Stimulated activated effector memory CD8-positive, alpha-beta T cell treated with anti-CD3 and anti-CD28 coated beads, Interleukin-12 subunit alpha, Interleukin-12 subunit beta, amount 100 ng/mL, for 72 hours (primary cell): ENCODE measurements at places on chromosomes 6 and 20.

DNA sequence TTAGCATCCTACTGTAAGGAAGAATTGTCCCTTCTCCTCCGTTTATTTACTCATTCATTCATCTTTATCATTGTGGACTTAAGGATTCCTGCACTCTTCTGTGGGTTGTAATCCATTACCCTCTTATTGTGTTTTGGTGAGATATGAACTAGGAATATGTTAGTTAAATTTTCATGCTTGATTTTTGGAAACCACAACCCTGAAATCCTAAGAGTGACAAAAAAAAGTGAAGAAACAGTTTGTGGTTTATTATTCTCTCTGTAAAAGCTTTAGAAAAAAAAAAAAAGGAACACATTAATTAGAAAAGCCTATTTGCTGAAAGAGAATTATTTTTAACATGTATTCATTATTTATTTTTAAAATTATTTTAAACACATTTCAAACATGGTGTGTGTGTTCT lies 36.7 kb upstream of the INSM1 start:
- DNase-seq, result no peak

GRCh38 chr6:70413992-70414494 lies 735 bp downstream of the FAM135A start:
- no peak for DNase-seq

GRCh38 chr20:10469056-10469455 lies 34.0 kb downstream of the SLX4IP start:
- DNase-seq, result no peak

GRCh38 chr6:148625609-148626008 lies 121.2 kb upstream of the UST start:
- DNase-seq, result no peak

DNA sequence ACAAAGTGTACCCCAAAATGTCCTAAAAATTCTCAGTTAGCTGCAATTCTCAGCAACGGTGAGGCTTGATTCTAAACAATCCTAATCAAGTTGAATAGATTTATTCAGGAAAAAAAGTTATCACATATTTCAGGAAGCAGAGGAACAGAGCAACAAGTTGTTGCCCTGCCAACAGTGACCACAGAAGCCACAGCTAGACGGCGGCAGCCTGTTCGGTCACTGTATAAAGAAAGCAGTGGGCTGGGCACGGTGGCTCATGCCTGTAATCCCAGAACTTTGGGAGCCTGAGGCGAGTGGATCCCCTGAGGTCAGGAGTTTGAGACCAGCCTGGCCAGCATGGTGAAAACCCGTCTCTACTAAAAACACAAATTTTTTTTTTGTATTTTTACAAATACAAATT lies 171.2 kb upstream of the BMP5 start:
- DNase-seq, result no peak

DNA sequence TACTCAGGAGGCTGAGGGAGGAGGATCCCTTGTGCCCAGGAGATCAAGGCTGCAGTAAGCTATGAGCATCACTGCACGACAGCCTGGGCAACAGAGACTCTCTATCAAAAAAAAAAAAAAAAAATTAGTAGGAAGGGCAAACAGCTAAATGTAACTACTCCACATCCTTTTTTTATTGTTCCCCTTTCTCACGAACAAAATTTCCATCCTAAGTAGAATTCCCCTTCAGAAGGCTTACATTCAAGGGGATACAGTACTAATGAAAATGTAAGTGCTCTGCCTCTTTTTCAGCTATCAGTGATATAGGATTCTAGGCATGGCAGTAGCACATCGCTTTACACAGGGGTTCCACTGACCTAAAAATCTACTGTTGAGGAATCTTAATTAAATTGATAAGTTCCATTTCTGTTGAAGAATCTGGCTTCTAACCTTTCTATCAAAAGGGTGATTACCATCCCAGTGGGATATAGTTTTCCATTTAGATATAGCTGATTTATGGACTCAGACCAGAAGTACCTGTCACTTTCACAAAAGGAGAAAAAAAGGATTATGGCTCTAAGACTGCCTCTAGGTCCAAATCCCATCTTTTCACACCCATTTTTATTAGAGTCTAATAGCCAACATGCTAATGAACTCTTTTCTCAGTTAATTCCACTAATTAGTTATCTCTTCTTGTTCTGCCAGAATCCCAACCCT lies 2.6 kb downstream of the B4GALT5 start:
- DNase-seq, result no peak

- DNase-seq, result no peak
These were observed 401.6 kb upstream of the CITED2 start for GRCh38 chr6:139776041-139776440.

- DNase-seq, result no peak
These were observed 19.0 kb downstream of the HECA start for GRCh38 chr6:139153855-139154254.

DNA sequence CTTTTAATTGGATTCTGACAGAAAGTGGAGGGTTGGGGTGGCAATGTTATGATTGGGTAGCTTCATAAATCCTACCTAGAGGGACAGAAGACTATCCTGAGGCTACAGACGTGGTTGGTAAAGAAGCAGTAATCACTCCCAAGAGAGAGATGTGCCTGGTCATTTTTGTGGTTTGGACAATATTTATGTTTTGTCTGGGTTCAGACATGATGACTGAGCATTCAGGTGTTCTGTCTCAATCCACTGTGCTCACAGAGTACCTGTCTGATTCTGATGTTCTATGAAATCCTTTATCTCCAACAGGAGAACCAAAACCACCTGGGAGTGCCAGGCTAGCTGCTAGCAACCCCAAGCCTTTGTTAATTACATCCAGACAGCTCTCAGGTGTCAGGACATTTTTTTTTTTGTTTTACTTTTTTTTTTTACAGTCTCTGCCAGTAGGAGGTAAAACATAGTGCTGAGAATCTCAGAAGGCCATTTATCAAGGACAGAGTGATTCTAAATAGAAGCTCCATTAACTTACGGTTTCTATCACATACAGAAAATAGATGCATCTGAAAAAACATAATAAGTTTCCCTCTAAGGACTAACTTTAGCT lies 1.6 kb upstream of the HLA-DQA1 start:
- no peak for DNase-seq

- DNase-seq, result no peak
These were observed 28.1 kb downstream of the TFAP2B start for GRCh38 chr6:50846852-50847155.

- no peak for DNase-seq
These were observed 298.5 kb downstream of the BMP7 start for GRCh38 chr20:56967916-56968315.

DNA sequence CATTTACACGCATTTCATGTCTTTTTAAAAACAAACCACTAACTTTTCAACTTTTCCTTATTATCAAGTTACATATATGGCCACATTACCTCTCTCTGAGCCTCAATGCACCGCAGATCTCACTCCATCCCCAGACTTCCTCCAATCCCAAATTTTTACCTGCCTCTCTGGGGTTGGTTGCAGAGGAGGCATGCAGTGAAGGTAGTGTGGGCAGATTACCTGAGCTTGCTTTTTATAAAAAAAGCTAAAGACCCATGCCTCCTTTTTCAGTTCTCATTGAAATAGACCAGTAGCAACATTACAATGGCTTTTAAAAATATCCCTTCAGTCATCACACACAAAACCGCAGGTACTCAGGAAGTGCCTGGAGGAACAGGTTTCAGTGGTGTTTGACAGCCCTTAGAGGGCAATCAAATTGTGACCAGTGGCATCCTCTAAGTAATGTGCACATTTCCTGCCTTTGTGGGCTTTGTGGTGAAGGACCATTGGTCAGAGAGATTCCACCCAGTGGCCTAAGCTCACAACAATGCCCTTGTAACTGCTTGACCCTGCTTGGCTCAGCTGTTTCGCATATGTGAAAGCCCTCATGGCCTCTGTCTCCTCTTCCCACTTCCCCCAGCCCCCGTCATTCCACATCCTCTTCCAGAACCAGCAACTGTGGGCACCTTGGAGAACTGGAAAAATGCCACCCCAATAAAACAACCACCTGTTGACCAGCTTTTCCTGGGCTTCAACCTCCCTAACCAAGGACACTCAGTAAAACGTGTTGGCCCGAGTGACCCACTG lies 30.2 kb upstream of the IL17A start:
- no peak for DNase-seq

- DNase-seq, result no peak
These were observed 67.2 kb downstream of the POPDC3 start for GRCh38 chr6:105112577-105112976.

- no peak for DNase-seq
These were observed 19.6 kb upstream of the LTV1 start for GRCh38 chr6:143823548-143823947.

GRCh38 chr20:13199279-13199678 lies 21.8 kb upstream of the ISM1 start:
- no peak for DNase-seq

DNA sequence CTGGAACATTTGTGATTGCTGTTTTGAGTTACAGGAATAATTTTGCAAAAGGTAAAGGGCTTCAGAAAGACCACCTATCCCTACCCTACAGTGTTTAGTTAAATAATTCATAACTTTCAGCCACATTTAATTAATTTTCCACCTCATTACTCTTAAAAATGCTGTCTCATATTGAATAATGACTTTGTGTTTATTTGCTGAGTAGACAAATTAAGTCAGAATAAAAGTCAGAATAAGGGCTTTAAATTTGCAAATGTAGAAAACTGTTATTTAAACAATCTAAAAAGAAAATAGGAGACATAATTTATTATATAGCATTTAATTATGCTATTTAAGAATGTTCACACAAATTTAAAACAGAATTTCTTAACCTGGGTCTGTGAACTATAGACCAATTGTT lies 293.7 kb upstream of the RIMS1 start:
- DNase-seq, result no peak

DNA sequence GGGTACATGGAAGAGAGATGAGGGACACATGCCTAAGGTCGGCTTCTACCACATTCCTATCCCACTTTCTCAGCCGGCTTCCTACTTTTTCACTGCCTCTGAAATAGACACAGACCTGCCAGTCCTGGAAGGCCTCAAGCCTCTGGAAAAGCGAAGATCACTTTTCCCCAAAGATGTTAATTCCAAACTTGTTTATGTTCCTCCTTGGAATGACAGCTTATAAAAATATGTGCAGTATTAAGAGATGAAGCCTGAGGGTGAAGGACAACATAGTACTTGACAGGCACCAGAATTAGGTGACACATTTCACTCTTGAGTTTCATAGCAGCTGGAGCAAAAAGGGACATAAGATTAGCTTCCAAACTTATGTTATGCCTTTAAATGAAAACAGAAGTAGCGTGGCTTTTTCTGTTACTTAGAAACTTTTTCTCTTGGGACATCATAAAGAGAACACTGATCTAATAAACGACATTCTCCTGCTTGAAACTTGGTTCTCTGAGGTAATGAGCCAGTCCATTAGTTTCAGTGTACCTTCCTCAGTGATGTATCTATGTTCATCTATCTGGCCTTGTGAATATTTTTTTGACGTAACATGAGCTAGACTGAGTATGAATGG lies 25.3 kb downstream of the FOXO3 start:
- no peak for DNase-seq

DNA sequence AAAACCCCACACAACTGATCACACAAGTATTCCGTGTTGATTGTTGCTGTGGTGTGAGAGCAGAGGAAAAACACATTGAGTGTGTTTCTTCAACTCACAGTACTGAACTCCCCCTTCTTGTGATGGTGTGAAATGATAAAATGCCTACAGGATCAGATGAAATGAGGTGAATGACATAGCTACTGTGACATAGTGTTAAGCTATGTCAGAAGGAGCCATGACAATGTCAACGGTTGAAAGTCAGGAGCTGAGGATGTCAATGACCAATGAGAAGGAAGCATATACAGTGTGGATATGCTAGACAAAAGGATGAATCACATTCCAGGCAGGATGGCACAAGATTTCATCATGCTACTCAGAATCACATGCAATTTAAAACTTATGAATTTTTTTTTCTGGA lies 38.8 kb downstream of the WASF1 start:
- DNase-seq, result no peak

DNA sequence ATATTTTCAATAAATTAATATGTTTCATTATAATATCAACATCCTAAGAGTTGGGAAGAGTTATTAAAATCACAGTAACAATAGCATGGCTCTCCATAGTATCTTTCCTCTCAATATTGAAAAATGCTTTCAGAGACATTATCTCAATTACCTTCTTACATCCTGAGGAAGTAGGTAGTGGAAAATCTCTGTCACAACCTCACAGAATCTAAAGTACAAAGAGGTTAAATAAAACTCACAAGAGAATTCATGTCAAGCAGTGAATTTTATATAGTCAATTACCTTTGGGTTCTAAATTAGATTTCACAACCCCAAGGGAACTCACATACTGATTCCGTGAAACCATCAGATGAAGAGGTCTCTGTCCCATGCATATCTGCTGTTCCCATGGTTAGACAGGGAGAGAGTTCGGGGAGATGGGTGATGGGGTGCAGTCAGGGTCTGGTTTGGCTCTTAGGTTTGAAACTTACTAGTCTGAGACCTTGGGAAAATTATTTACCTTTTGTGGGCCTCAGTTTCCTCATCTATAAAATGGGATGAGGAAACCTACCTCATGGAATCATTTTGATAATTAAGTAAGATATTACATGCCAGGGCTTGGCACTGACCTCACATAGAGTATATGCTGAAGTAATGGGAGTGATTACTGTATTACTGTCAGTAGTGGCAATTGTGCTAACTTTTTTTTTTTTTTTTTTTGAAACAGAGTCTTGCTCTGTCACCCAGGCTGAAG lies 74.0 kb upstream of the SNX9 start:
- no peak for DNase-seq

DNA sequence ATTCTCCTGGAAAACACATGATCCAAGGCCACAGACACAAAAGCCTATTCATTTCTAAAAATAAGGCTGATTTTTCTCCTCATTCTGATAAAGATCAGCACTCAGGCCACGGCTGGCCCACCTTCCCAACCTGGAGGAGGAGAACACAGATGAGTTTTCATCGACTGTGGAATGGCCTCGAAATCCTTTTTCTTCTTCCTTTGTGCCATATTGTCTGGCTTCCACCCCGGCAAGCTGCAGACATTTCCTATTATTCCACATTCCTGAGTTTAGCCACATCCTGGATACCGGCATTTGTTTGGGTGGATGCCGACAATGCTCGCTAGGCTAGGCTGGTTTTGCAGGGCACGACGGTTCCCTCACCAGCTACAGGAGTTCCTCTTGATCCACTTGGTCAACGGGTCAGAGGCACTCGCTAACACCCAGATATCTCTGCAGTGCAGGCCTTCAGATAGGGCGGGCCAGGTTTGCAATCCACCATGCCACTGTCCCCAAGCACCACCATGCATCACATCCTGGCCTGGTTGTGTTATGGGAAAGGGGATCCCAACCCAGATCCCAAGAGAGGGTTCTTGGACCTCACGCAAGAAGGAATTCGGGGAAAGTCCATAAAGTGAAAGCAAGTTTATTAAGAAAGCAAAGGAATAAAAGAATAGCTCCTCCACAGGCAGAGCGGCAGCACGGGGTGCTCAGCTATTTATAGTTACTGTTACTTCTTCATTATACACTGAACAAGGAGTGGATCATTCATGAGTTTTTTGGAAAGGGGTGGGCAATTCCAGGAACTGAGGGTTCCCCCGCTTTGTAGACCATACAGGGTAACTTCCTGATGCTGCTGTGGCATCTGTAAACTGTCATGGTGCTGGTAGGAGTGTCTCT lies 4.2 kb upstream of the CTSZ start:
- DNase-seq, result no peak

- DNase-seq, result no peak
These were observed 33.5 kb upstream of the PHIP start for GRCh38 chr6:79111549-79111948.
